Kasumi-1 (cell line): ENCODE measurements at places on chromosomes 16 and 17.

DNA sequence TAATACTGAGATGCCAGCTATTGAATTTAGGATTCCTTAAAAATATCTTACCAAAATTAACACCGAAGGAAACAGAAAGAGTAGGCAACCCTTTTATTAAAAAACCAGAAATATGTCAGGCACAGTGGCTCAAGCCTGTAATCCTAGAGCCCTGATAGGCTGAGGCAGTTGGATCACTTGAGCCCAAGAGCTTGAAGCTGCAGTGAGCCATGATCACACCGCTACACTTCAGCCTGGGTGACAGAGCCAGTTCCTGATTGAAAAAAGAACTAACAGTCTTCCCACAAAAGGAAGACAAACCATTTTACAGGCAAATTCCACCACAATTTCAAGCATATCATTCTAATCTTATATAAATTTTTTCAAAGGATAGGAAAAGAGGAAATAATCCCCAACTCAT lies 15.6 kb downstream of the SLFN12 start:
- no peak for DNase-seq

- peak; percentile 50 for DNase-seq
These were observed 22.8 kb downstream of the PRKCB start for GRCh38 chr16:23858542-23858941.

- DNase-seq = peak; percentile 97
These were observed 1.3 kb downstream of the RAB37 start for GRCh38 chr17:74738051-74738996.

GRCh38 chr17:8413328-8413727 lies 15.7 kb upstream of the RNF222 start:
- DNase-seq = no peak

DNA sequence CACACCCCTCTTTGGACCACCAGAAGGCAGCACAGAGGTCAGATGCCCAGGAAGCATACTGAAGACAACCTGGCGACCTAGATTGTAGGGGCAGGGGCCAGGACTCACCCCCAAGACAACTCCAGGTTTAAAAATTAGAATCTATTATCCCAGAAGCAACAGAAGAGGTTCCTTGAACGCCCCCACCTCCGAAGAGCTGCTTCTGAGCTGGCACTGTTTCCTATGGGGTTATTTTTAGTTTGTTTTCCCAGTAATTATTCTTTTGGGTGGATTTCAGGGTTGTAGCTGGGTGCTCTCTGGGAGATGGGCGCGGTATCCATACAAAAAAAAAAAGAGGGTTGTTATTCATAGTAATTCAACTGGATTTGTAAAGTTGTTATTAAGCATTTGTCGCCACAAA lies 10.4 kb upstream of the TMEM132E start:
- no peak for DNase-seq

DNA sequence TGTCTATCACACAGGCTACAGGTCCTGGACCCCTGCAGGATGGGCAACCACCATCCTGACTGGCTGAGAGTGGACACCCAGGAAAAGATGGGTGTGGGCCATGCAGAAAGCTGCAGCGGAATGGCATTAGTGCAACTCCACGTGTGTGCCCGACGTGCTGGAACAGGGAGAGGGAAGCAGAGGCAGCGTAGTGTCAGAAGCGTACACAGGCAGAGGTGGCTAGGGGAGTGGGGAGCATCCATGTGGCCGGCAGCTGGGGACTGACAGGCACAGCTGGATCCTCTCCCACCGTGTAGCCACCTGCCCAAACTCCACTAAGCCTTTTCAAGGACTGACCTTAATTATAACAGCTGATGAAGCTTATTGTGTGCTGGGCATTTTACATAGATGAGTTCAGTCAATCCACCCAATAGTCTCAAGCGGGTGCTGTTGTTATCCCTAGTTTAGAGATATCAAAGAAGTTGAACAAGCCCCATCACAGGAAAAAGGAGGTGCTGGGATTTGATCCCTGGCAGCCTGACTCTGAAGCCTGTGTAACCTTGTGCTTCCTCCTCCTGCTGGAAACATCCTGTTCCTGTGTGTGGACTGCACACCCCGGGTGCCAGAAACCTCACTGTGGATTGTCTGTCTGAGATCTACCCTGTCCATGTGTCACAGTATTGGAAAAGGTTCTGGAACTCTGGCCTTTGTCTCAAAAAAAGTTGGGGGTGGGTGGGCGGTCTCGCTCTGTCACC lies 114.0 kb downstream of the PRKCA start:
- peak; percentile 15 for DNase-seq

GRCh38 chr16:10641953-10642949 lies 52.5 kb downstream of the TEKT5 start:
- DNase-seq = no peak

DNA sequence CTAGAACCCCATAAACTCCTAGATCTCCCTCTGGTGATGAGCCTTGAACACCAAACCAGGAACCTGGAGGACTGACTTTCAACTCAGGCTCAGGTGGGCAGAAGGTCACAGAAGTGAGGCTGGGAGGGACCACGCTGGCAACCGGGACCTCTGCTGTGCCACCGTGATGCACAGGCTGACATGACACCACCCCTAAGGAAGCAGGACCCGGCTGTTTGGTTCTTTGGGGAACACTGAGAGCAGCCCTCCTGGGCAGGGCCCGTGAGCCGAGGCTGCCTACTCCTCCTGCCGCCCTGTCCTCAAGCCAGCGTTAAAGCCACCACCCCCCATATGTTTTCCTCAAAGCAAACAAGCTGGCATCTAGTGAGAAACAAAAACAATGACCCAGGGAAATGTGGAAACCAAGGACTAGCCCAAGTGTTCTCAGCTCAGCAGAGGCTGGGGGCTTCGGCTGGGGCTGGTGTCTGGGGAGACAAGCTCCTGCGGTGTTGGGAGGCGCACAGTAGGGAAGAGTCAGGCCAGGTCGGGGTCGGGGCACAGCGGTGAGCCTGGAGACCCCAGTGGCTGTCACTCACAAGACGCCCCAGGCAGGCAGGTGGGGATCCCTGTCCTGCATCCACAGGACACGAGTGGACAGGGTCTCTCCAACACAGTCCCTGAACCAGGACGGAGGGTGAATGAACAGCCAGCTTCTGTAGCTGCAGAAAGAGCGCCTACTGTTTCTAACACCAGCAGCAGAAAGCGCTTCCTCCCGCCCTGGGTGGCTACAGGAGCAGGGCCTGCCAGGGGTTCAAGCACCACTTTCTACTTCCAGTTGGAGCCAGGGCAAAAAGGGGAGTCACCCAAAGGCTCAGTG lies 1.7 kb downstream of the SMIM5 start:
- DNase-seq = no peak

GRCh38 chr16:46638947-46639925 lies 18.1 kb upstream of the SHCBP1 start:
- DNase-seq = no peak

- DNase-seq = no peak
These were observed 11.7 kb upstream of the FAM83G start for GRCh38 chr17:19016297-19016696.

GRCh38 chr17:47252209-47252608 lies 1.4 kb upstream of the ITGB3 start:
- no peak for DNase-seq

- DNase-seq = no peak
These were observed 5.1 kb downstream of the MTSS2 start for GRCh38 chr16:70680495-70681381.

GRCh38 chr16:3486506-3487215 lies 8.6 kb downstream of the C16orf90 start:
- no peak for DNase-seq

- DNase-seq = no peak
These were observed 456.2 kb upstream of the DYNLRB2 start for GRCh38 chr16:80084614-80085013.

DNA sequence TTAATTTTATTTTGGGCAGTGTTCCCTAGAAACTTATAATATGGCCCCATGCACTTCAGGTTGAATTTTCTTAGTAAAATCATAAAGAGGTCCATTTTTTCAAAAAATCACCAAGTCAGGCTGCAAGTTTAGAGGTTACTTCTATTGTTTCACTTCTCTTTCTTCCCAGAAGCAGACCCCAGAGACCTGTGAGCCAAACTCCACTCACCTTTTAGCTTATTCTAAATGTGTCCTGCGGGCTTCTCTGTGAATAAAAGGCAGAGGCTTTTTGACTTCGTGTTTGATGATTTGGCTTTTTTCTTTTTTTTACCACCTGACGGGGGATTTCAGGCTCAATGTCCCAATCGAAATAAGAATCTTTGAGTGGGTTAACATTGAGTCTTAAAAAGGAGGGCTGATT lies 7.4 kb downstream of the PRKCB start:
- DNase-seq = no peak

GRCh38 chr17:12964162-12964561 lies 53.7 kb downstream of the ELAC2 start:
- no peak for DNase-seq

- DNase-seq = peak; percentile 9
These were observed 582.7 kb upstream of the PSMD7 start for GRCh38 chr16:73713778-73714495.

DNA sequence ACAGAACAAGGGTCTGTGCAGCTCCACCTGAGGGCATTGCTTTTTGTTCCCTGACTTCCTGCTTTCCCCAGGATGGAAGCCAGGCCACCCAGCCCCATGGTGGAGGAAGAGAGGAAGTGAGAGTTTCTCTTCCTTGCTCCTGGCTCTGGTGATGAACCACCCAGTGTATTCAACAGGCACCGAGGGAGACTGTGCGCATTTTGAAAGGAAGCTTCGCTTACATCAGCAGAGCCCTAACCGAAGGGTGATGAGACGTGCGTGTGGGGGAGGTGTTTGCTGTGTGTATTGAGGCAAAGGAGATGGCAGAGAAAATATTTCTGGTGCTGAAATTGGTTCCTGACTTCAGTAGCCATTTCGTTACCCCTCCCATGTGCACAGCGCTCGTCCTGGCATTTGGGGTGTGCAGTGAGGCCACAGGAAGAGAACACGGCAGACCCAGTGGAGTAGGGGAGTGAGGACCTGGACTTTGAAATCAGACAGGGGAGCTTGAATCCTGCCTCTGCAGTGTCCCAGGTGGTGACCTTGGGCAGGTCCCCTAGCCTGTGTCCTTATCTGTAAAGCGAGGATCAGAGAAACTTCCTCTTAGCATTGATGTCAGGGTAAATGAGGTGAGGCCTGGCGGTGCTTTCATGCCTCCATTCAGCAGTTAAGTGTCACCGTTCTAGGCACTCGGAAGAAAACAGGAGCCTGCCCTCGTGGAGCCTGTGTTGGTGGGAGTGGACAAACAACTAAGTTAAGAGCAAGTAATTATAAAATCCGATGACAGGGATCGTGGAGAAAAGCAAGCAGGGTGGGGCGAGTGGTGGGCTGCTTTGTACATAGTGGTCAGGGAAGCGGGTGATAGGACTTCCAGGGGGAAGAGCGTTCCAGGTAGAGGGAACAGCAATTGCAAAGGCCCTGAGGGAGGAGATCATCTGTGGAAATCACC lies 7.4 kb downstream of the CMIP start:
- DNase-seq = peak; percentile 76

DNA sequence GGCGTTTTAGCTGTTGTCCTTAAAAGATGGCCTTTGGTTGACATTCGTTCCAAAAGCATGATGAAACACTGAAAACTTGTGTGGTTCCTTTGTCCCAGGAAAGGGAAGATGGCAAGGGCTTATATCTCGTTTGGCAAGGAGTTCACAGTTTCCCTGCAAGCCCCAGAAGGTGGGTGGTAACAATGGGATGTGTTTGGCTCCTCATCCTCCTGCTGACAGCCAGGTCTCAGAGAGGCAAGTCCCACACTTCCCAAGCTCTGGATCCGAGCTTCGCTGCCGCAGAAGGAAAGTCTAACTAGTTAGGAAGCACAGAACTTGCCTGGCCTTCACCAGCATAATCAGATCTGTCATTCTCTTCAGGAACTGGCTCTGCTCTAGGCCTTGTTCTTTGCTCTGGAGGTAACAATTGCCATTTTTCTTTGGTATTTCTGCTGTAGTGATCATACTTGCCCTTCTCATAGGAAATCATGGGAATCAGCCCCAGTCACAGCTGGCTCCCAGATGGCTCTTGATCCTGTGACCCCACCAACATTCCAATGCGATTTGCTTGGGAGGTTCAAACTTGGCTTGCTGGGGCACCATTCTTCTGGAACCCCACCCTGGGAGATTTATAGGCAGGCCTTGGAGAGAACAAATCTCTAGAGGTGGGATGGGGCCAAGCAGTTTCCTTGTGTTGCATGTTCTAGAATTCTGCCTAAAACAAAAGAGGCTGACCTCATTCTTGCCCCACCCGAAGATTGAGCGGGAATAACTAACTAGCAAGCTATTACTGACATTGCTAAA lies 17.9 kb downstream of the KPNA2 start:
- no peak for DNase-seq

- DNase-seq = no peak
These were observed 96.6 kb downstream of the TBC1D16 start for GRCh38 chr17:79939094-79939435.

DNA sequence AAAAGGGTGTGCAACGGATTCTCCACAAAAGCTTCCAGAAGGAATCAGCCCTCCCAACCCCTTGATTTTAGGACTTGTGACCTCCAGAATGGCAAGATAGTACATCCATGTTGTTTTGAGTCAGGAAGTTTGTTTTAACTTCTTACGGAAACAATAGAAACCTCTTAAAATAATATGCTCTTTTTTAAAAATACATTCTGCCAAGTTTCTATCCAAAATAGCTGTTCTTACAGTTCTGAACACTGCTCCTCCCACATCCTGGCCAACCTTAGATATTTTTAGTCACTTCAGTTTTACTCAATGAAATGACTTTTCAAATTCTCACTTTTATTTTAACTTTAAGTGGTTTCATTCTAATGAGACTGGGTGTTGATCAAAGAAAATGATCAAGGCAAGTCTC lies 156.4 kb downstream of the ZNF18 start:
- DNase-seq = no peak

- DNase-seq = peak; percentile 34
These were observed 1.0 kb downstream of the IRX3 start for GRCh38 chr16:54285414-54286089.

- no peak for DNase-seq
These were observed 6.5 kb downstream of the CACNA1H start for GRCh38 chr16:1159325-1159972.

- no peak for DNase-seq
These were observed 12.2 kb downstream of the RPL19 start for GRCh38 chr17:39212195-39212810.

DNA sequence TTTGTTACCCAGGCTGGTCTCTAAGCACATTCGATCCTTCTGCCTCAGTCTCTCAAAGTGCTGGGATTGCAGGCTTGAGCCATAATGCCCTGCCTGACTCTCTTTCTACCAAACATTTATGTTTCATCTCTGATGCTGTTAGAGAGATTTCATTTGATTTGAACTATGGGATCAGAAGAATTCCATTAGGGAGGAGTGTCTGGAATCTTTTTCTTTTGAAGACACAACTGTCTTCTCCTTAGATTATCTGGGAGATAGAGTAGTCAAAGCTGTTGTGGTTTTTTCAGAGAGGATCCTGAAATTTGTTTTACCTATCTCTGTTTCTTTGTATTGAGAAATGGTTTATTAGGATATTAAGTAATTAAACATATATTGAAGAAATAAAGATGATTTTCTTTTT lies 29.4 kb downstream of the WIPF2 start:
- no peak for DNase-seq

- DNase-seq = no peak
These were observed 150.3 kb upstream of the C17orf78 start for GRCh38 chr17:37225465-37225864.

- DNase-seq = no peak
These were observed 70.0 kb upstream of the HS3ST3A1 start for GRCh38 chr17:13671771-13672170.

GRCh38 chr16:70746040-70746707 lies 54.8 kb downstream of the VAC14 start:
- no peak for DNase-seq
